ENCODE measurements at places on chromosomes 4 and X. TPM values are rescaled to one million over a fixed set of nuclear protein-coding genes. Genes with fewer than 3 reads are reported as not detected.

The PALLD gene
- 74.9 TPM for total RNA-seq

The FGA gene
- total RNA-seq = 7.9 TPM

The TAF7L gene
- not detected for total RNA-seq

The LRIT3 gene
- total RNA-seq = not detected

The SSX4 gene
- not detected for total RNA-seq

The TLL1 gene
- 0.30 TPM for total RNA-seq

The MSX1 gene
- total RNA-seq = 10.1 TPM

The AKAP4 gene
- not detected for total RNA-seq

The ABCB7 gene
- total RNA-seq = 14.2 TPM

The PAGE1 gene
- not detected for total RNA-seq

The ERCC6L gene
- 12.0 TPM for total RNA-seq

The SHROOM4 gene
- not detected for total RNA-seq

The OPHN1 gene
- total RNA-seq = 1.5 TPM

The GLRA3 gene
- not detected for total RNA-seq

The TMEM144 gene
- 4.5 TPM for total RNA-seq

The TCP11X2 gene
- total RNA-seq = not detected

The CLNK gene
- total RNA-seq = not detected

The NWD2 gene
- not detected for total RNA-seq

The IRF2 gene
- total RNA-seq = 12.6 TPM

The ATP2B3 gene
- 0.08 TPM for total RNA-seq

The S100G gene
- not detected for total RNA-seq

The STK26 gene
- total RNA-seq = 10.4 TPM

The PRICKLE3 gene
- total RNA-seq = 21.4 TPM

The SATL1 gene
- total RNA-seq = not detected

The PTPN13 gene
- total RNA-seq = 3.4 TPM

The TXK gene
- 0.20 TPM for total RNA-seq

The KLHL8 gene
- 4.2 TPM for total RNA-seq
